Stimulated activated naive B cell treated with anti-CD40 and anti-IgM and Interleukin-4, amounts not matched to agents 10 μg/mL and 1 μg/mL and 100 μg/mL, for 72 hours (primary cell): ENCODE measurements at places on chromosomes 1 and 21.

DNA sequence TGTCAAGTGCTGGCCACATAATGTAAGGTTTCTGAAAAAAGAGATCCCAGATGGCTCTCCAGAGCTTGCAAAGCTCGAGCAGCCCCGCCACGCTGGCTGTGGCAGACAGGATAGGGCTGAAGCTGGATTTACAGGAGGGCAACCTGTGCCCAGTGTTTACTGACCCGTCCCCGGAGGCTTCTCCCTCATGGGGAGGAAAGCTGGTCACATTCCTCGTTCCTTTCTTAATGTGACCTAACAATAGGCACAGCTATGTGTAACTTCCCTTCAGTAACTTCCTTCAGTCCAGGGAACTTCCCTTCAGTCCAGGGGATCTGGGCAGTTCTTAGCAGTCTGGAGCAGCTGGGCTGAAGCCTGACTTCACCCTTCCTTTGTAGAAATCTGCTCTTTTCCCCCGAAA, 7.7 kb downstream of the SLFNL1 start:
- DNase-seq, result no peak

GRCh38 chr1:72229893-72230292, 52.4 kb downstream of the NEGR1 start:
- no peak for DNase-seq

- DNase-seq, result no peak
Measured at GRCh38 chr1:44507490-44508396, 102.7 kb downstream of the RNF220 start.

- no peak for DNase-seq
Measured at GRCh38 chr1:47424336-47424982, 8.4 kb downstream of the FOXE3 start.

- no peak for DNase-seq
Measured at GRCh38 chr1:43466403-43466802, 12.7 kb upstream of the HYI start.

GRCh38 chr1:230865062-230865817, 3.1 kb downstream of the C1orf198 start:
- no peak for DNase-seq

DNA sequence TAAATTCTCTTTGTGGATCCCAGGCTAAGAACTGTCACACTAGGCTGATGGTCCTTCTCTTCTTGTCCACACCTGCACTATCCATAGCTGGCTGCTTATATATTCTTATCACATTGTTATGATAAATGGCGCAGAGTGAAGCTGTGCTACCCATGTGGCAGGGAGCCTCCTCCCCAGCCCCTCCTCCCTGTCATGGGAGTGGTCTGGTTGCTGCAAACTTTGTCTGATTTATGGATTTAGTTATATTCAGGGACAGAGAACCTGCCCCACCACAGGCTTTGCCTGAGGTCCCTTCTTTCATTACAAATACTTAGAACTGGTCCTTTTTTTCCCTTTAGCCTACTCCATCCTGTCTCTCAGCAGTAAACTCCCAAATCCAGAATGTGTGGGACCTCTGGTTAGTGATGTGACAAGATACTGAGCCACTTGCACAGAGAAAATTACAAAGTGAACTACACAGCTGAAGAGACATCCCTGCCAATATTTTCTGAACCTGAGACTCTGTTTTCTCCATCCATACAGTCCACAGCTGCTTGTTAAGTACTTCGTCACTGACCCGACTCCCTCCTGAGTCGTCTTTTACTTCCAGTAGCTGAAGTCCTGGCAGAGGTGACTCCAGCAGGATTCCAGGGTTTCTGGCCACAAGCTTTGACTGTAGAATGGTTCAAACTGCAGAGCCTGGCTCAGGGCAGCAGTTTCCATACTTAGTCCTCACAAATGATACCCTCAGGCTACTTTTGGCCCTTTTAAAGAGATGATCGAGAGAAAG, 37.6 kb downstream of the PTGFRN start:
- no peak for DNase-seq

GRCh38 chr1:111571987-111572386, 47.6 kb upstream of the RAP1A start:
- DNase-seq, result no peak

DNA sequence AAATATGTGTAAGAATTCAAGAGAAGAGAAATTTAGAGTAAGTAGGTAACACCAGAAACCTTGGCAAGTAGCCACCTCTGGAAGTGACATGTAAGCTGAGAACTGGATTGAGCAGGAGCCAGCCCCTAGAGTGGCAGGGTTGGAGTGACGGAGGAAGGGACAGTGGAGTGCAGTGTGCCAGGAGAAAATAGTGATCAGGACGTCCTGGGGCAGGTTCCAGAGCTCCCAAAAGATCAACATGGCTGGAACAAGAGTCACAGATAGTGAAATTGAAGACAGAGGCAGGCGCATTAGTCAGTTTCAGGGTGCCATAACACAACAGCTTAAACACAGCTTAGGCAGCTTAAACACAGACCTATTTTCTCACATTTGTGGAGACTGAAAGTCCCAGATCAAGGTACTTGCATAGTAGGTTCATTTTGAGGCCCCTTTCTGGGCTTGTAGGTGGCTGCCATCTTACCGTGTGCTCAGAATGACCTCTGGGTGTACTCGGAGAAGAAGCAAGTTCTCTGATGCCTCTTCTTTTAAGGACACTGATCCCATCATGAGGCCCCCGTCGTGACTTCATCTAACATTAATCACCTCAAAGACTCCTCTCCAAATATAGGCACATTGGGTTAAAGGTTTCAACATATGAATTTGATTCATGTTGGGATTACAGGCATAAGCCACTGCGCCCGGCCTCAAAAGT, 37.2 kb downstream of the GNPAT start:
- DNase-seq, result no peak

- DNase-seq, result no peak
Measured at GRCh38 chr1:3420218-3420951, 34.1 kb upstream of the ARHGEF16 start.

DNA sequence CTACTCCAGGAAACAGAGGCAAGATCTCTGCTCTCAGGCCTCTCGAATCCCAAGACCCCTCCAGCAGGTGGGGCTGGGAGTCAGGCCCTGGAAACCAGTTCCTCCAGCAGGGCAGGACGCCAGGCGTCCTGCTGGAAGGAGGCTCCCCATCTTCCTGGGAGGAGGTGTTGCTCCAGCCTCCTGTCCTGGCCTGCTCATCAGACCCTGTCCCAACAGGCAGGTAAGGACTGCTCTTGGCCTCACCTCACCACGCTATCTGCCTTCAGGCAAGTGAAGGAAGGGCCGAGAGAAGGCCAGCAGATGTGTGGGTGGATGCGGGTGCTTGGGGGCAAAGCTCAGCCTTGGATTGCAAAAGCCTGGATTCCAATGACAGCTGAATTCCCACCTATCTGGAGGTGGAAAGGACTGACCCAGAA, 82.9 kb downstream of the SSBP3 start:
- DNase-seq, result no peak

GRCh38 chr1:37878071-37878470, 18.7 kb upstream of the MTF1 start:
- DNase-seq, result no peak

DNA sequence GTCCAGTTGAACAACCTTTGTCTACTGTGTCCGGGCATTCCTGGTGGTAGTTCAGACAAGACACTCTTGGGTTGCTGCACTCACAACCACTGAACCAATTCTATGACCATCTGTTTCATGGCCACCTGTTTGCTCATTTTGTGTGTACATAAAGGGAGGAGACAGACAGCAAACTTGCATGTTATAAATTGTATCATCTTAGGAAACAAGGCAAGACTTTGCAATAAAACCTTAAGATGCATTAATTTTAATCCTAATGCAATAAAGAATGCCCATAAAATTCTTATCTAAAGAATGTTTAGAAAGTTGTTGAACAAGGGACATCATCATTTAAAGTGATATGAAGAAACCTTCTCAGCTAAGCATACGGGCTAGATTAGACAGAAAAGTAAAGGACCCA, 34.8 kb downstream of the ADAM30 start:
- DNase-seq, result no peak

DNA sequence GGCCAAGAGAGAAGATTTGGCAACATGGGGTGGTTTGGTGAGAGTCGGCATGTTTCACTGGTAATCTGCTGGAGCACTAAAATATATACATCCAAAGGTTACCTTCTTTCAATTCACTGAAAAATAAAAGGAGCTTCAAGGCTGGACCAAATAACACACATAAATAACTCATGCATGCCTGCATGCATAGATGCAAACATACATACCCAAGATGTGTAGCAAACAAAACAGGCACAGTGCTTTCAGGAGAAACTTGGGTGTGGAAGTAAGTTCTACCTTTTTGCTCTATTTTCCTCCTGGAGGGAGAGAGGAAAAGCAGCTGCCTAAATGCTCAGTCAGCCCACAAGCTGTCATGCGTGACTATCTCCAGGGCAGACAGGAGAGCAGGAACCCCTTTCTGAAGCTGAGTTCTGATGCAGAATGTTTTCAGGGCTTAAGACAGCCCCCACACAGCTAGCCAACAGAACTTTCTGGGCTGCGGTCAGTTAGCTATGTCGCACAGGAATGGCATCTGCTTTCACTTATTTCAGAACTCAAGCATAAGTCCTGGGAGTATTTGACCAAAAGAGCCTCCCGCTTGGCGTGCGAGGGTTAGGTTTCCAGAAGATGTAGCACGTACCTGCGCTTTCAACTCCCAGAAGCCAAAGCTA, 166.2 kb downstream of the TOMM20 start:
- peak; percentile 70 for DNase-seq

DNA sequence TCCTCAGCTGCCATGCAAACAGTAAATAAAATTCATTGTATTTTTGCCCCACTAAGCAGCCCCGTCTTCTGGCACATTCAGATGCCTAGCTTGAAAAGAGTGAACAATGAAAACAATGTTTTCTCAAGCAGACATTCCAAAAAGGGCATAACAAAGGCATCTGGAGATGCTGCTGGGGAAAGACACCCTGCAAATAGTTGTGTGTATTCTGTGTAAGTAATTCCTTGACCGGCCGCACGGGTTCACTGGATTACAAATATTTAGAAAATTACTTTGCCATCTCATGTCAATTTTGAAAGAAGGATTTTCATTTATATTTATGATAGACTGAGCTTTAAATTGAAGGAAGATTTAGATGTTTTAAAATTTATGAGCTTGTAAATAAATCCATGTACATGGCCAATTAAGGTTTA, 142.2 kb downstream of the SLC45A1 start:
- no peak for DNase-seq

DNA sequence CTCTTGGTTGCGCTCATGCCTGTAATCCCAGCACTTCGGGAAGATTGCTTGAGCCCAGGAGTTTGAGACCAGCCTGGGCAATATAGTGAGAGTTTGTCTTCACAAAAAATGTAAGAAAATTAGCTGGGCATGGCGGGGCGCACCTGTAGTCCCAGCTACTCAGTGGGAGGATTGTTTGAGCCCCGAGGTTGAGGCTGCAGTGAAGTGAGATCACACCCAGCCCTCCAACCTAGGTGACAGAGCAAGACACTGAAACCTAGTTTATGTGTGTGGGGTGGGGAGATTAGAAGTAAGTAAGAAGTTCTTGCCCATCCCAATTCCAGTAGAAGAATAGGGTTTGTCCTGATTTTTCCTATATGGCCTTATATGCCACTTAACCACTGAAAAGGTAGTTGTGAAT, 2.0 kb downstream of the RPL5 start:
- no peak for DNase-seq

- DNase-seq, result no peak
Measured at GRCh38 chr21:26397545-26397944, 175.5 kb downstream of the CYYR1 start.

GRCh38 chr1:246092136-246092535, 414.9 kb downstream of the SMYD3 start:
- no peak for DNase-seq

- DNase-seq, result no peak
Measured at GRCh38 chr1:232553809-232554208, 76.1 kb downstream of the SIPA1L2 start.

- no peak for DNase-seq
Measured at GRCh38 chr1:232766241-232766890, 38.9 kb upstream of the MAP10 start.

- no peak for DNase-seq
Measured at GRCh38 chr21:27954543-27955165, 987.8 kb upstream of the ADAMTS5 start.

- DNase-seq, result peak; percentile 28
Measured at GRCh38 chr1:151920149-151920548, 10.8 kb upstream of the THEM4 start.

DNA sequence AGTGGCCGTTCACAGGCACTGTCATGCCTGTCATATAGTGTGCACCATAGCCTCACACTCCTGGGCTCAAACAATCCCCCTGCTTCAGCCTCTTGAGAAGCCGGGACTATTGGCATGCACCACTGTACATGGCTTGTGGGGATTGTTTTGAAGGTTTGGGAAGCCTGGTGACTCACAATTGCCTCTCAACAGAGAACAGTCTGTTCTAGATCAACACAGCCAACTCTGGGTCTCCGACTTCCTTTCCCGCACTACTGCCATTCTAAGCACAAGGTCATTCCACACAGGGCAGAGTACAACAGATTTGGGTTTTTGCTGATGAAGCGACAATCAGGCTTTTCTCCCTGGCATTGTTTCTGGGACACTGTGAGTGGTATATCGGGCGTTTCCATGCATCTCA, 15.5 kb upstream of the AHCTF1 start:
- no peak for DNase-seq

DNA sequence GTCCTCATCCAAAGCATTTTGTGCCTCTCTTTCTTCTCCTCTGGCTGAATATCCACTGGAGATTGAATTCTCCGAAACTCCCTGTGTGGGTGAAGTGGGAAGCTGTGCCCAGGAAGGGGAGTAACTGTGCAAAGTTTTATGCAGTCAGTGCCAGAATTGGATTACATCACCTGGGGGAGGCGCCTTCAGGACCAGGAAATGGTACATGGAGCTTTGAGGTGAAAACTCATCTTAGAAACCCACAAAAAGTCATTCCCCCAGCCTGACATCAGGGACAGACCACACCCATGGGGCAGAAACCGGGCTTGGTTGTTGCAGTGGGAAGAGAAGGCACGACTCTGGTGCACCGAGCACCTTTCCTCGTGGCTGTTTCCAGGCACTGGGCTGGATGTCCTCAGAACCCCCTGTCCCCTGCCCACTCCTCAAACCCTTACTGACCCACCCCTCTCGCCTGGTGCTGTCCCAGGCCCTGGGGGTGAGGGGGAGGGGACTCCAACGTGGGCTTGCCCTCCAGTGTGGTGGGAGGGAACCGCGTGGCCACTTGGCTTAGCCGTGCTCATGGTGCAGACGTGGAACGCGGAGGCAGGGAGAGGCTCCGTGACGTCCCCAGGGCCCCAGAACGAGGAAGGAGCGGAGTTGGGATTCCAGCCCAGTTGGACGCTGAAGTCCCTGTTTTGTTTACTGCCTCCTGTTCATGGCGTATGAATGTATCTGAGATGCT, 15.7 kb downstream of the TFF3 start:
- no peak for DNase-seq

DNA sequence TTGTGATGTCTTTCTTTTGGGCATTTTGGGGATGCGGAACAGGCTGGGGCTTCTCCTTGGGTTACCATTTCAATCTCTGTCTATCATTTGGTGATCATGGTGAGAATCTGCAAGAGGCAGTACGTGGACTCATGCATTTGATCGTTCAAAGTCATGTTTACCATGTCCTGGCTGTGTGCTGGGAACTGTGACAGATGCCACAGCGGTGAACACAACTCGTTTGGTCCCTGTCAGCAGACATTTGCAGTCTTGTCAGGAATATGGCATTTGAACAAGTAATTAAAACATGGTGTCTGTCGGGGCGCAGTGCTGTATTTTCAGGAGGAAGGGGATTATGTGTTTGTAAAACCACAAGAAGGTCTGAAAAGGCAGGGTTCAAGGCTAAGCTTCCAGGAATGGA, 103.3 kb upstream of the IGSF21 start:
- DNase-seq, result no peak

GRCh38 chr1:241499910-241500309, 19.6 kb downstream of the FH start:
- no peak for DNase-seq

- no peak for DNase-seq
Measured at GRCh38 chr1:118254491-118255425, 69.7 kb upstream of the SPAG17 start.
